HEK293T (cell line): ENCODE measurements at places on chromosomes 7 and 10.

GRCh38 chr10:13668126-13668525, 81.4 kb downstream of the PRPF18 start:
- no peak for DNase-seq

- DNase-seq, result no peak
These were observed 29.5 kb downstream of the RPA3 start for GRCh38 chr7:7688956-7689355.

DNA sequence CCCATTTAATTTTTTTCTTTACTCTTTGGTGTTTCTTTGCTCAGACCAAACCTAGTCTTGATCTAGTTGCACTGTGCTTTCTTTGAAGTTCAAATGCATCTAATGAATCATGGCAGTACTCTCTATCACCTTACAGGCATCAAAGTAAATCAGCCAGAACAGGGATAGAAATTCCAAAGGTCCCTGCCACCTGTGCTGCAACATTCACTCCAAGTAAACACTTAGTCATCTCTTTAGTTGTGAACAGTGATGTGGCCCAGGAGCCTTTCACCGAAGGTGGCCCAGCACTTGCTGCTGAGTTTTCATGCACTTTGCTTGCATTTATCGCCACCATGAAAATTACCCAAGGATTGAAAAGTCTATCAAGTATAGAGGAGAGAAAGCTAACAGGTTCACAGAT, 314.1 kb upstream of the ETV1 start:
- no peak for DNase-seq

GRCh38 chr7:88661921-88662320, 97.6 kb upstream of the ZNF804B start:
- DNase-seq, result no peak

DNA sequence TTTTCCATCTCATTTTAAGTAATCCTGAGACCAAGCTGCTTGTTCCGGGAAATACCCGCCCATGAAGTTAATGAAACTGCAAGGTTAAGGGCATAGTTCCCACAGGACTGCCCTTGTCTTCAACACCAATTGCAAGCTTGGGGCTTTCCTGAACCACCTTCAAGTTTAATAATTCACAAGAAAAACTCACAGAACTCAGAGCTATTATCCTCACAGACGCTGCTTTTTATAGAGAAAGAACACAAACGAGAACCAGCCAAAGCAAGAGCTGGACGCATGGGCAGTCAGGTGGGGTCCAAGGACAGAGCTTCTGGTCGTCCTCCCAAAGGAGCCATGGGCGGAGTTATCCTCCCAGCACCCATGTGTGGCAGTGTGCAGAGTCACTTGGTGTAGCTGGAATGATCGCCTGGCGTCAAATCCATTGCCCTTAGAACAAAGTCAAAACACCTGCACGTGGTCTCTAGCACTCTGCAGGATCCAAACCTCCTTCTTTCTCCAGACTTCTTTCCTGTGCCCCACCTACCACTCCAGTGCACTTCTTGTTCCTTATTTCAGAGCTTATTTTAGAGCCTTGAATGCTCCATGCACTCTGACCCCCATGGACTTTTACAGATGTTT, 56.7 kb downstream of the SNX10 start:
- DNase-seq, result no peak

- no peak for DNase-seq
These were observed 39.5 kb upstream of the FOXK1 start for GRCh38 chr7:4642468-4643203.

DNA sequence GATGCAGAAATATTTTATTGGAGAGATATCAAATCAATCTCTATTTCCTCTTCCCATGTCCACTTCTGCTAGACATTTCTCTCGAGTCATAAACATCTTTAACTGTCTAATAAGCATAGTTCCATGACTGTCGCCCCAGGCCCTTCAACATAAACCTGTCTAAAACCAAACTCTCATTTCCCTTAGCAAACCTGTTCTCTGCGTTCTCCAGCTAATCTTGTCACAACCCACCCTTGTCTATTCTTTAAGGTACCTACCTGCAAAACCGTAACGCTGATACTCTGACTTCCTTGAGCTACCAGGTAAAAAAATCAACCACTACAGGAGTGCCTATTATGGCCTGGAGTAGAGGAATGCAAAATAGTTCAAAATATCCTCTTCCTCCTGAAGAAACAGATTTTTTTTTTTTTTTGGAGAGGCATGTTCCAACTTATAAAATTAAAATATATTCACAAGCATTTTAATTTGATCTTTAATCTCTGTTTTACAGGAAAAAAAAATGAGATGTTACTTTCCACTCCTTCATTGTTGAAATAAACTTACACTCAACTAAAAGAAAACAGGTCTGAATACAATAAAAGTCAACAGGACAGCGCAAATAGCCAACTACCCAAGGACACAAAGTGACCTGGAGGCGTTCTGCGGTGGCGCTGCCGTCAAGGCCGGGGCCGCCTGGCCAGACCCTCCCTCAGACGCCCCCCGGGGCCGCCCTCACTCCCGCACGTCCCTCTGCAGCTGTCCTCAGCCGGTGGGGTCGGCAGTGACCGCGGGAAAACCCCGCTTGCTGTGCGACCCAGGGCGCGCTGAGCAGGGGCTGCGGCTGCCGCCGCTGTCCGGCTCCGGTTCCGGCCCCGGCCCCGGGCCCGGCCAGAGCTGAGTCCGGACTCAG, 765 bp downstream of the SLC25A40 start:
- peak; percentile 8 for DNase-seq

DNA sequence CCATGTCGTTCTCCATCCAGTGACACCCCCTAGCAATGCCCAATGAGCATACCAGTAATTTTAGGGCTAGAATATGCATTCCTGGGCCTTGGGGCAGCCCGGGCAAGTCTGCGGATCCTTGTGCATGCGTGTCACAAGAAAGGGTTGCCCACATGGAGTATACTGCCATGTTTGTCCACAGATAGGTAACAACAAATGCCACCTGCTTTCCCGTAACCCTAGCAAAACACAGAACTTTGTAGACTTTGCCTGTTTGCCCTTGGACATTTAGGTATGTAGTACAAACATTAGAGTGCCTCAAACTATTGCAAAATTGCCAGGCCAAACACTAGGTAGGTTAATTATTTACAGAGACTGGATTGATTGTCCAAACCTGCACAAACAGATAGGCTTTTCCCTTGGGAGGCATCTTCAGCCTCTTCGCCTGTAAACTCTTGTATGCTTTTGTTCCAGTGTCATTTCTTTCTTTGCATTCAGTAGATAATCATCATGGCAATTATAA, 117.0 kb downstream of the ADCY1 start:
- DNase-seq, result no peak
